ENCODE measurements at places on chromosomes 7 and 10. TPM values are rescaled to one million over a fixed set of nuclear protein-coding genes. Genes with fewer than 3 reads are reported as not detected.

The PFKP gene
- 104 TPM for total RNA-seq

The INHBA gene
- total RNA-seq, result 0.07 TPM

The SPDYE2 gene
- not detected for total RNA-seq

The GLCCI1 gene
- total RNA-seq, result 8.9 TPM

The TUBB8 gene
- 2.5 TPM for total RNA-seq

The TMEM236 gene
- total RNA-seq, result 0.03 TPM

The PPP1R17 gene
- 2.3 TPM for total RNA-seq

The MMD2 gene
- total RNA-seq, result not detected

The SLC29A4 gene
- total RNA-seq, result 15.7 TPM

The MYL10 gene
- total RNA-seq, result not detected

The LRRC18 gene
- total RNA-seq, result not detected

The HABP2 gene
- not detected for total RNA-seq

The NEUROG3 gene
- 0.14 TPM for total RNA-seq

The OR2A42 gene
- not detected for total RNA-seq

The HOXA3 gene
- not detected for total RNA-seq
